ENCODE measurements at places on chromosomes 11 and 22.

GRCh38 chr11:110293389-110293788, 3.0 kb downstream of the RDX start:
- DNase-seq: no peak

DNA sequence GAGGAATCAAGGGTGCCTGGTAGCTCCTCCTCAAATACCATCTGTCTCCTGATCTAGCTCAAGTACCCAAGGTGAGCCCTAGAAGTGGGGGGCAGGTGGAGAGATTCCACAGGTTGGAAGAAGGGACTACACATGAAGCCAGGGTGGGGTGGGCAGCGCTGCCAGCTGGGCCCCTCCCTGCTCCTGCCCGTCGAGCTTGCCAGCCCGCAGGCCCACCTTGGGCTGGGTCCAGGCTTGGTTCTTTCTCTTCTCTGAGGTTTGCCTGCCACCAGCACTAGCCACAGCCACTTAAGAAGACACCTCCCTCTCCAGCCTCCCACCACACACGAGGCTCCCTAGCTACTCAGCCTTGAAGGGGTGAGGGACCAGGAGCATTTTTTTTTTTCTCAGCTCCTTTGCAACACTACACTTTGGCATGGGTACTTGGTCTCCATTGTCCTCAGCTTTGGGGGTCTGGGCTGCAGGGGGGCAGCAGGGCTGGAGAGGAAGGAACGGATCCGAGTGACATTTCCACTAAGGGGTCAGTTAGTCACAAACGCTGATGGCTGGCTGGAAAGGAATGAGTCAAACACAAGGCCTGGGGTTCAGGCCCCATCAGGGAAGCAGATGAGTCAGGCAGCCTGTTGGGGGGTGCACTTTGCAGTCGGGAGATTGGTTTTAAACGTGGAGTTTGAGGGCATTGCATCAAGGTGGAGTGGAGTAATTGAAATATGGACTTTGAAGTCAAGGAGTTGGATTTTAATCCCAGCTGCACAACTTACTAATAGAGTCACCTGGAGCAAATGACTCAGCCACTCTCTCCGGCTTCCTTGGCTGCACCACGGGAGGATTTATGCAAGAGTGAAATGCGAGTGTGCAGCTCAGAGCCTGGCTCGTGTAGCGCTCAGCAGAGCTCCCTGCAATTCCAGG, 7.4 kb upstream of the NPTXR start:
- no peak for DNase-seq

GRCh38 chr11:92304271-92304670, 79.7 kb downstream of the FAT3 start:
- no peak for DNase-seq

DNA sequence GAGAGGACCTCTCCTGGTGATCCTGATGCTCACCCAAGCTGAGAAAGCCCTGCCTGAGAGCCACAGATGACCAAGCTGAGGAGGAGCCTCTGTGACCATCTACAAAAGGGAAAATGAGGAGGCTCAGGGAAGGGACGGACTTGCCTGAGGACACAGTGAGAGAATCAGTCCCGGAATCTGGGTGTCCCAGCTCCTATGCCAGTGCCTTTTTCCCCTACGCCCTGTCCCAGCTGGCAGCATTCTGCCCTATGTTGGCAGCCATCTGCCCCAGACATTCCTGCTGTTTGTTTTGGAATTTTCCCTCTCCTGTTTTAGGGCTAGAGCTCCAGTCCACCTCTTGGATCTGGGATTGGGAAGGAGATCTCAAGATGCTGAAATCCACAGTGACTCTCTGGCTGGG, 54.6 kb downstream of the C11orf58 start:
- DNase-seq: no peak

- peak; percentile 54 for DNase-seq
Measured at GRCh38 chr11:19872512-19873145, 160.0 kb downstream of the NAV2 start.

- DNase-seq: no peak
Measured at GRCh38 chr22:43236411-43237166, 49.7 kb upstream of the TTLL12 start.

DNA sequence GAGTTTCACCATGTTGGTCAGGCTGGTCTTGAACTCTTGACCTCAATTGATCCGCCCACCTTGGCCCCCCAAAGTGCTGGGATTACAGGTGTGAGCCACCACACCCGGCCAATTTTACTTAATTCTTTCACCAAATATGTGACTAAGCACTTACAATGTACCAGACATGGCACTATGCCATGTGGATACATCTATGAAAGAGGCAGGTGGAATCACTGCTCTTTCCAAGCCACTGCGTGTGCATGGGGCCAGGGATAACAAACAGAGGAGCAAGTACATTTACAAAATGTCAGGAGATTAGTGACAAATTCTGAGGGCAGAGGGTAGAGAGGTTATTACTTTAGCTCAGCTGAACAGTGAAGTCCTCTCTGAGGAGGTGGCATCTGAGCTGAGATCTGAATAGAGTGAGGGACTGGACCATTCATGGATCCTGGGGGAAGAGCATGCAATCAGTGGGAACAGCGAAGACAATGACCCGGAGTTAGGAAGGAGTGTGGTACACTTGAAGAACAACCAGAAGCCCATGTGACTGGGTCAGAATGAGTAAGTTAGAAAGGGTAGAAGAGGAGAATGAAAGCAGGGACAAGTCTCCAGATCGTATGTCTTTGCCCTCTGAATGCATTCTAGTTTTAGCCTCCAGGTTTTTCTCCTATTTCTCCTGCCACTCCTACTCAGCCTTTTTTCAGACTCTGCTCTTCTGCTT, 38.3 kb upstream of the GRAMD1B start:
- no peak for DNase-seq

- peak; percentile 67 for DNase-seq
Measured at GRCh38 chr11:74929431-74930363, 19.2 kb downstream of the XRRA1 start.

DNA sequence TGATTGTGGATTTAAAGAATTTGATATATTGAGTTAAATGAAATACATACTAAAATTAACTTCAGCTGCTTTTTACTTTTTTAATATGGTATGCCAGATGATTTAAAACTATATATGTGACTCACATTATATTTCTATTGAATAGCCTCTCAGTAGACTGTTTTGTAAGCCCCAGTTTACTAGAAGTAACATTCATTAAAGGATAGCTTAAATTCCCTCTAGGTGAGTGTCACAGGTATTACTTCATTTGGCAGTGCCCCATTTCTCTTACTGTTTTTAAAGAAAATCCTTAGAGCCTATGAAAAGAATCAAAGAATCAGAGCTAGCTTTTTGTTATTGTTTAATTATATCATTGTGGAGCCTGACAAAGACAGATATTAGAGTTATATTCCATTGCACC, 48.6 kb downstream of the ZC3H12C start:
- DNase-seq: no peak

- no peak for DNase-seq
Measured at GRCh38 chr11:72132646-72133045, 2.9 kb upstream of the FOLR3 start.

GRCh38 chr11:121643479-121644186, 190.9 kb upstream of the SORL1-AS1 start:
- DNase-seq: no peak

- no peak for DNase-seq
Measured at GRCh38 chr22:30627471-30627870, 8.1 kb upstream of the SLC35E4 start.

DNA sequence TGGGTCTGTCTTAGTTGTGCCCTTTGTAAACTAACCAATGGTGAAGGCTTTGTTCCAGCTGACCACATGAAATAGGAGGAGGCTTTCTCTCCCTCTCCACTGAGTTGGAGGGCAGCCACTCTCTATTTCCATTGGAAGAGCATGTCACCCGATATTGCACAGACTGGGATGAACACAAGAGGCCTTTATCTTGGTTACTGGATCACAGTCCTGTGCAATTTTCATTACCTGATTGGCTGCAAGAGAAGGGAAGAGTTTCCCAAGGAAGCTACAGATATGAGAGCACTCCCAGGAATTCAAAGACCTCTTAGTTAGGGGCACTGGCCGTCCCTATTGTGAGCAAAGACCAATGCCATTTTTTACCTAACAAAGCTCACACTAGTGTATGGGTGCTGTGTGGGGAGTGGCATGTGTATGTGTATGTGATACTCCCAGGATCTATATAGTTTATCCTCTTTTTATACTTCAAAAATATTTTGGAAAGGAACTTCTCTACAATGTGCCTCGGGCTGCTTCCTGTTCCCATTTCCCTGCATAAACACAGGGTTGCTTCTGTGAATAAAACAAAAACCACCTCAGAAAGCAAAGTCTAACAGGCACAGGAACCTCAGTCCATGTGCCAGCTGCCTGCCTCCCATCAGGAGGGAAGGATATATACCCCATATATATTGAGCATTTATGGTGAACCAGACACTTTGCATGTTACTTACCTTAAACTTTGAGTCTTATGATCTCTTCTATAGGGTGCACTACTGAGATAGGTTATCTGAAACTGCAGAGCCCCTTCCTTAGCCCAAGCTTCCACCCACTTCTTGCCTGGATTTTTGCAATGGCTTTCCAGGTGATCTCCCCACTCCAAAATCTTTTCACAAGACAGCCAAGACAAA, 126.5 kb downstream of the RASSF10 start:
- peak; percentile 70 for DNase-seq

GRCh38 chr11:287821-288477, 977 bp upstream of the PGGHG start:
- no peak for DNase-seq

DNA sequence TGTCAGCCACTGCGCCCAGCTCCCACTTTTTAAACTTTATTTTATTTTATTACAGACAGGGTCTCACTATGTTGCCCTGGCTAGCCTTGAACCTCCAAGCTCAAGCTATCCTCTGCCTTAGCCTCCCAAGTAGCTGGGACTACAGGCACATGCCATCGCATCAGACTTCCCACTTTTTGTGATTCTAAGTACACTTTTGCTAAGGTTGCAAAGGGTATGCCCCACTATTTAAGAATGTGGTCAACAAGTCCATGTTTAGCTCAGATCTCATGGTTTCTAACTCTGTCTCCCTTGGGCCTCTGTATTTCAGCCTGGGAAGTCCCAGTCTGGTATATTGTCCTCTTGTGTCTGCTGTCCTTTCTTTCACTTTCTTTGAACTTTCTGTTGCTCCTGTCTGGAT, 35.3 kb downstream of the EXPH5 start:
- DNase-seq: no peak

- DNase-seq: no peak
Measured at GRCh38 chr11:47067401-47067800, 109.3 kb downstream of the ARFGAP2 start.

- DNase-seq: no peak
Measured at GRCh38 chr11:21711341-21711740, 481.5 kb upstream of the ANO5 start.

- no peak for DNase-seq
Measured at GRCh38 chr22:26527574-26528465, 15.5 kb upstream of the TFIP11 start.

DNA sequence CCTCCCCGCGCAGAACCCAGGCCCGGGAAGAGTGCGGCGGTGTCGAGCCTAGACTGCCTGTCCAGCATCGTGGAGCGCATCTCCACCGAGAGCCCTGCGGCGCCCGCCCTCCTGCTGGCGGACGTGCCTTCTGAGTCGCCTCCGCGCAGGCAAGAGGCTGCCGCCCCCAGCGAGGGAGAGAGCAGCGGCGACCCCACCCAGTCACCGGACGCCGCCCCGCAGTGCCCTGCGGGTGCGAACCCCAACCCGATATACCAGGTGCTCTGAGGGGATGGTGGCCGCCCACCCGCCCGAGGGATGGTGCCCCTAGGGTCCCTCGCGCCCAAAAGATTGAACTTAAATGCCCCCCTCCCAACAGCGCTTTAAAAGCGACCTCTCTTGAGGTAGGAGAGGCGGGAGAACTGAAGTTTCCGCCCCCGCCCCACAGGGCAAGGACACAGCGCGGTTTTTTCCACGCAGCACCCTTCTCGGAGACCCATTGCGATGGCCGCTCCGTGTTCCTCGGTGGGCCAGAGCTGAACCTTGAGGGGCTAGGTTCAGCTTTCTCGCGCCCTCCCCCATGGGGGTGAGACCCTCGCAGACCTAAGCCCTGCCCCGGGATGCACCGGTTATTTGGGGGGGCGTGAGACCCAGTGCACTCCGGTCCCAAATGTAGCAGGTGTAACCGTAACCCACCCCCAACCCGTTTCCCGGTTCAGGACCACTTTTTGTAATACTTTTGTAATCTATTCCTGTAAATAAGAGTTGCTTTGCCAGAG, 2.0 kb downstream of the MYOD1 start:
- no peak for DNase-seq

DNA sequence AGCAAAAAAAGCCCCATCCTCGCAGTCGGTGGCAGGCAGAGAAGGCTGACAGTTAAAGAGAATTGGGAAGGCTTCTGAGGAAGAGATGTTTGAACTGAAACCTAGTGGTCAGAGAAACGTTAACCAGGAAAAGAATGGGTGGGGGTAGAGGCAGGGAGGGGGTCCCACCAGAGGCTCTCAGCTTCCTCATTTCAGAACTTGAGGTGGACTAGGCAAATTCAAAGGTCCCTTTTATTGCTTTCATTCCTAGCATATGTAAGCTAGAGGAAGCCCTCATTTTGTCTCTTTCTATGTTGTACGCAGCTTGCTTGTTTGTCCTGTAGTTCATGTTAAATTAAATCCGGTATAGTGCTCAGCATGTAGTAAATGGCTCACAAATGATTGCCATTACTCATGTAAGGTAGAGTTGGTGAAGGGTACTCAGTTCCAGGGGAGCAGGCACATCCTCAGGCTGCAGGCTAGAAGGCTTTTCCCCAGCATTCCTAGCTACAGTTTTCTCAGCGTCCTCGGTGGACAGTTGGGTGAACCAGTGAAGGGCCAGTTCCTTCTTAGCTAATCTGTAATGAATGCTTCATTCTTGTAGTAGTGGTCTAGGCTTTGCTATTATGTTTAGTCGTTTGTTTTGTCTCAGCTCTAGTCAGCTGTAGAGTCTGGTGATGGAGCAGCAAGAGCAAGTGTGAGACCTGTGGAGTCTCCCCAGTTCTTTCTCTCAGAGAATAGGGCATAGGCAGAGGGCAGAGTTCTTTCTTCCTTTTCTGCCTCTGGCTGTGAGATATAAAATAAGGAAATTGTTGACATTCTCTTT, 58.6 kb downstream of the UVRAG start:
- DNase-seq: no peak

- no peak for DNase-seq
Measured at GRCh38 chr11:69307421-69307820, 13.5 kb downstream of the MYEOV start.

GRCh38 chr22:46106279-46107022, 43.9 kb upstream of the PPARA start:
- DNase-seq: no peak

DNA sequence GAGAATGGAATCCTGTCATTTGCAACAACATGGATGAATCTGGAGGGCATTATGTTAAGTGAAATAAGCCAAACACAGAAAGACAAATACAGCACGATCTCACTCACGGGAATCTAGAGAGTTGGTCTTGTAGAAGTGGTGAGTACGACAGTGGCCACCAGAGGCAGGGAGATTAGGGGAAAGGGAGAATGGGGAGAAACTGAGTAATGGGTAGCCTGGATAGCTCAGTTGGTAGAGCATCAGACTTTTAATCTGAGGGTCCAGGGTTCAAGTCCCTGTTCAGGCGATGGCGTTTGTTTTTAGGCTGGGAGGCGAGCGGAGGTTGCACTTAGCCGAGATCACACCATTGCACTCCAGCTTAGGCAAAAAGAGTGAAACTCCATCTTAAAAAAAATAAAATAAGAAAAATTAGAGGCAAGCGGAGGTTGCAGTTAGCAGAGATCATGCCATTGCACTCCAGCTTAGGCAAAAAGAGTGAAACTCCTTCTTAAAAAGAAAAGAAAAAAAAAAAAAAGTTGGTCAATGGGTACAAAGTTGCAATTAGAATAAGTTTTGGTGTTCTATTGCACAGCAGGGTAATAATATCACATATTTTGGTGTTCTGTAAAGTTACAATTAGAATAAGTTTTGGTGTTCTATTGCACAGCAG, 95.7 kb upstream of the UBASH3B start:
- DNase-seq: no peak

GRCh38 chr11:122721201-122721963, 65.9 kb downstream of the UBASH3B start:
- DNase-seq: no peak
